ENCODE measurements at places on chromosomes 16 and 17.
A peak's percentile ranks its signal among the peaks of the same experiment; 100 is the strongest.

DNA sequence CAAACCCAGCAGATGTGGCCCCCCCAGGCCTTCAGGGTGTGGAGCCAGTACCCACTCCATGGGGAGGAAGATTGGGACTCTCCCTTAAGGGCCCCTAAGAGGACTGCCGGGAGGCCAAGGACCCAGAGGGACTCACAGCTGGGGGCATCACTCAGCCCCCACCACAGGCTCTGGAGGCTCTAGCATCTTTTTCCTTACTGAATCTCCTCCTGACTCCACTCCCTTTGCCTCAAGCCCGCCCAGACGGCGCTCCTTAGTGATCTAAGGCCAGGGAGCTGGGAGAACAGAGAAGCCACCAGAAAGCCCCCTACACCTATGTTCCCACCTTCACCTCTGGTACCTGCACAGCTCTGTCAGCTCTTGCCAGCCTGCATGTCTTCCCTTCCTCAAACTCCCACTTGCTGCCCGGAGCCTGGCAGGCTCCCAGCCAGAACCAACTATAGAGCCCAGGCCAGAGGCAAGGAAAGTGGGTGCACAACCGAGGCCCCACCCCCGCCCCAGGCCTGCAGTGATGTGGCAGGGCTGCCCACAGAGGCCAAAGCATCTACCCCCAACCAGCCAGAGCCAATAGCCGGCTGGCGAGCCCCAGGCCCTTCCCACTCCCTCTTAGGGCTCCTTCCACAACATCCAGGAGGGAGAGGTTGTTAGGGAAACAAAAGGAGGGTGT is 22.3 kb upstream of the MPO start:
- DNase-seq = no peak

DNA sequence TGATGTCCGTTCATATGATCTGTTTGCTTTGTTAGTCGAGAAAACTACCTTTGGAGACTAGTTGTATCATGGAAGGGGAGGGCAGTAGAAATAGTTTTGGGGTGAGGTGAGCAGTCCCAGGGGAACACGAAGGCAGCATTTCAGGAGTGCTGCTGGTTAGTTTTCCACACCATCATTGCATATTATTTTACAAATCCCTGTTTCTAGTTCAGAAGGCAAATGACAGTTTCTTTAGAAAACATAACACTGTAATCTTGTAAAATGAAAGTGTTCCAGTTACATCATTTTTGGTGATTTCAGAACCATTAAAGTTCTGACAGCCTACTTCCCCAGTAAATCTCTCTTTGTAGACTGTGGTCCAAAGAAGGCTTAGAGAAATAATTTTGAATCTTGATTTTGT is 25.4 kb downstream of the BANP start:
- DNase-seq = peak; percentile 79

- DNase-seq = no peak
Measured at GRCh38 chr16:27932542-27933135, 130.9 kb downstream of the GSG1L start.

DNA sequence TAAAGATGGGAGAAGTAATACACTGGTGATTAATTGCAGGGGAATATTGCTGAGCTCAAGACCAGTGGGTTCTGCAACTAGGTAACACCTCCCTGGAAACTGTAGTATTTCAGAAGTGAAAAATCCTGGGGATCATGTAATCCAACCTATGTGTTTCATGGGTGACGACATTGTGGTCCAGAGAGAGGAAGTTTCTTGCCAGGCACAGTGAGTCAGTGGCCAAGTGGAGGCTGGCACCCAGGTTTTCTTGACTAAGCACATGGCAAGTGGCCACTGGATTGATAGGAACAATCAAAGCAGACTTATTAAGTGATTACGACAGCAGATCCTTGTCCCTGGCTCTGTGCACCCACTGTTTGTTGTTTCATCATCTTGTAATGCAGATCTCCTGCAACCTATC is 14.6 kb upstream of the CIITA start:
- DNase-seq = peak; percentile 81

DNA sequence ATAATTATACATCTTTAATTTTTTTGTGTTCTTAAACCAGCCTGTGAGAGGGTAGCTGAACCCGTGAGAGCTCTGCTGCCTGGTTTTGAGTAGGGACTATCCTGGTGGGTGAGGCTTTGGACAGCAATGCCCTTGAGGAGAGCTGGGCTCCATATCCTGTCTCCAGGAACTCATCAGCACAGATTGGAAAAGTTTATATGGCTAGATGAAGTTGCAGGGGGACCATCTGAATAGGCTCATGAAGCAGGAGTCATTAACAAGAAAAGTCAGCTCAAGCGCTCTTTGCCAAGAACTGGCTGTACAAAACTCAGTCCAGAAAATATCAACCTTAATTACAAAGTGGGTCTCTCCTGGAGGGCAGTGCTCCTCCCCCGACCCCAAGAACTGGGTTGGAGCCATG is 33.8 kb upstream of the SSTR2 start:
- no peak for DNase-seq

- no peak for DNase-seq
Measured at GRCh38 chr16:50295541-50296132, 29.3 kb downstream of the ADCY7 start.
